ENCODE measurements at places on chromosomes 5 and 9.

DNA sequence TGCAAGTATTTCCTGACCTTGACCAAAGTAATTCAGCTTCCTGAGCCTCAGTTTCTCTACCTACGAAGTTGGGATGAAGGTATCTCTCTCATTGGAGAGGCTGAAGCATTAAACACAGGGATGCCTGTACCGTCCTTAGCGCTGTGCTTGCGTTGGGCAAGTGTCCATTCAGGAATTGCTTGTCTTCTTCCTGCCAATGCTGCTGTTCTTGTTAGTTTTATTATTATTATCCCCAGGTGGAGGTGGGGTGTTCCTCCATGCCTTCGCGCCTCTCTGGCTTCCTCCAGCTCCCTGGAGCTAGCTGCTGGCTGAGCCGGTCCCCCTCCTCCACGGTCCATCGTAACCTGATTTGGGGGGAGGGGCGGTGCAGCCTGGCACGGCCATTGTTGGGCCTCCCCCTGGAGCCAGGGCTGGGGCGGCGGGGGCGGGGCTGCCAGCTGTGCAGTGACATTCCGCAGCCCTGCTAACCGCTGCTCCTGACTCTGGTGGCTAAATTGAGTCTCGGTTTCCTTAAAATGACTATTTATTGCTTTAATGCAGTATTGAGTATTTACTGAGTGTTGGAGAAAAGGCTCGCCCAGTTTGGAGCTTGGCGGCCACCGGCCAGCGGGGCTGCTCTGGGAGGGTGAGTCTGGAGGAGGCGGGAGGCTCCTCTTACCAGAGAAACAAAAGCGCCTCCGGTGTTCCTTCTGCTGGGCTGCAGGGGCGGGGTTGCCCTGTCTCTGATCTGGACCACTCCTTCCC, 51.3 kb downstream of the LMX1B start:
- no peak for DNase-seq

DNA sequence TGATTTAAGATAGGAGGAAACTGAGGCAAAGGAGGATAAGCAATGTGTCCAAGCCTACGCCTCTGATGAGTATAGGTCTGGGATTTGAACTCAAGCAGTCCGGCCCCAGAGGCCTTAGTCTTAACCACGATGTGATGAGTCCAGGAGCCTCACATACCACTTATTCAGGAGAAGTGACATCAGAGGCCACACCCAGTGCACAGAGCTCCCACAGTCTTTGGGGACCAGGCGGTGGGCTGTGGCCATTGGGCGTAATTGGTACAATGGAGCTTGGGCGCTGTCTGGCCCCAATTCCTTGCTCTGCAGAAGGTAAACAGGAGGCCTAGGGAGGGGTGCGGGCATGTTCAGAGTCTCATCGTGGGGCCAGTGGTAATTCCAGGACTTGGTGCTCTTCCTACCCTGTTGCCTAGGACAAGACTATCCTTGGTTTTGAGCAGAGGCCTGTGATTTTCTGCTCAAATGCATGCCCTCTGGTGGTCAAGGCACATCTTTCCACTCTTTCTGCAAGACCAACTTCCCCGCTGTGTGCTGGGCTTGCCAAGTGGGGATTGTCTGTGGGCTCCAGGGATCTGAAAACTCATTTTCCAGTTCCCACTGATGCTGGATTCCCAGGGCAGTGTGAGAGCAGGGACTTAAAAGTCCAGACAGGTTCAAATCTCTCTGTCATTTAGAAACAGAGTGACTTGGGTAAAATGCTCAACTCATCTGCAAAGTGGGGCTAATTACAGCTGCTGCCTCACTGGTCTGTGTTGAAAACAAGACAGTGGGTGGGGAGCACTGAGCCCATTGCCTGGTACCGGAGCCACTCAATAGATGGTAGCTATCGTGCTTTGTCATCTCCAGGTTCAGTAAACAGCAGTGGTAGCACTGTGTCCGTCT, 15.8 kb downstream of the NDST1 start:
- DNase-seq, result no peak

DNA sequence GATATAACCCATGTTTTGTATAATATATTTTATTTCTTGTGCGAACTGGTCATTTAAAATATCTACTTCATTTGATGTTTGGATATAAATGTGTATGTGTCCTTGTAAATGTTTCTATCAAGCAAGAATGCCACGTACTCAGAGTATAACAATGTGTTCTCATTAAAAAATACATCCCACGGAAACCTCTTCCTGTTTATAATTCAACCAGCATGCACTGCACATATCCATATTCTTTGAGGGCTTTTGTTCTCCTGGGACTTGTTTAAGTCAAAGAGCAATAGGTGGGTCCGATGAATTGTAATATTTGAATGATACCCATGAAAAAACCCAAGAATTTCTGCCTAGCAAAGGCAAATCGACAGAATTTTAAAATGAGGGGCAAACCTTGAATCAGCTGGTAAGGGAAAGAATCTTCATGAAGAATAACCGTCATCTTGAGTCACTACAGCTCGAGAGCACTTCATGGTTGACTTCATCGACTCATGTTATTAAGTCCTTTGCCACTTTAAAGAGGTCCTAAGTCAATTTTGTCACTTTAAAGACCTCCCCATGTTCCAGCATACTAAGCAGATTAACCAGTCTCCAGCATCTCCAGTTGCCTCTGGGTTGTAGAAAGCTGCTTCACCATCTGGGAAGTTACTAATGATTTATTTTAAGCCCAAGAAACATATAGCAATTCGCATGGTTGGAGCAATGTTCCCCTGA, 80.6 kb downstream of the NPR3 start:
- no peak for DNase-seq

DNA sequence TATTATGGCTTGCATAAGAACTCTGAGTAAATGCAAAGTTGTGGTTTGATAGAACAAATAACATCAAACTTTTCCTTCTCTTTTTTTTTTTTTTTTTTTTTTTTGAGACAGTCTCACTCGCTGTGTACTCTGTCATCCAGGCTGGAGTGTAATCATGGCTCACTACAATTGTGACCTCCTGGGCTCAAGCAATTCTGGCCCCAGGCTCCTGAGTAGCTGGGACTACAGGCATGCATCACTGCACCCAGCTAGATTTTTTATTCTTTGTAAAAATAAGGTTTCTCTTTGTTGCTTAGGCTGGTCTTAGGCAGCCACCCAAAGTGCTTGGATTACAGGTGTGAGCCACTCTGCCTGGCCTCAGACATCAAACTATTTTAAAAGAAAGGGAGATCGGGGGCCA, 19.0 kb upstream of the PTGER4 start:
- DNase-seq, result no peak

DNA sequence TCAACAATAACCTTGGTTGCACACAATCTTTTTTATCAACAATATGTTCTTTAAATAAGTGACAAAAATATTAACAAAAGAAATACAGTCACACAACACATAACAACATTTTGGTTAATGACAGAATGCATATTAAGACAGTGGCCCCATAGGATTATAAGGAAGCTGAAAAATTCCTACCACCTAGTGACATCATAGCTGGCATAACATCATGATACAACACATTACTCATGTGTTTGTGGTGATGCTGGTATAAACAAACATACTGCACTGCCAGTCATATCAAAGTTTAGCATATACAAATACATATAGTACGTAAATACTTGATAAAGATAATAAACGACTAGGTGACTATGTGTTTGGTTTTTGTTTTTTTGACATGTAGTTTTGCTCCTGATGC, 344.8 kb upstream of the POU5F2 start:
- DNase-seq, result no peak
